ENCODE measurements at places on chromosomes 2 and 18.

DNA sequence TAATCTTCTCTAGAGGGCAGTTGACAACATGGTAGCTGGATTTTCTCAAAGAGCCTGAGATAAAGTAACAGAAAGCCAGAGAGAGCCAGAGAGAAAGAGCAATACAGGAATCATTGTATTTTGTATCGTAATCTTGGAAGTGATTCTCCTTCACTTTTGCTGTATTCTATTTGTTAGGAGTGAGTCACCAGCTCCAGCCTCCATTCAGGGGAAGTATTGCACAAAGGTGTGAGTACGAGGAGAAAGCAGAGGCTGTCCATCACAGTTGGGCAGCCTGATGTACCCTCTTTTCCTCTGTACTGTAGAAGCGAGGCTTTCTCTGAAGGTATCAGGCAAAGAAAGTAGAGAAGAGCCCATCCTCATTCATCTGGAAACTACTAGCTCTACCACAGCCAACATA lies 176.8 kb downstream of the KCNS3 start:
- DNase-seq = no peak

GRCh38 chr2:59449274-59449673 lies 1104.2 kb downstream of the BCL11A start:
- DNase-seq = no peak

GRCh38 chr2:125842041-125842440 lies 813.9 kb upstream of the GYPC start:
- DNase-seq = no peak

DNA sequence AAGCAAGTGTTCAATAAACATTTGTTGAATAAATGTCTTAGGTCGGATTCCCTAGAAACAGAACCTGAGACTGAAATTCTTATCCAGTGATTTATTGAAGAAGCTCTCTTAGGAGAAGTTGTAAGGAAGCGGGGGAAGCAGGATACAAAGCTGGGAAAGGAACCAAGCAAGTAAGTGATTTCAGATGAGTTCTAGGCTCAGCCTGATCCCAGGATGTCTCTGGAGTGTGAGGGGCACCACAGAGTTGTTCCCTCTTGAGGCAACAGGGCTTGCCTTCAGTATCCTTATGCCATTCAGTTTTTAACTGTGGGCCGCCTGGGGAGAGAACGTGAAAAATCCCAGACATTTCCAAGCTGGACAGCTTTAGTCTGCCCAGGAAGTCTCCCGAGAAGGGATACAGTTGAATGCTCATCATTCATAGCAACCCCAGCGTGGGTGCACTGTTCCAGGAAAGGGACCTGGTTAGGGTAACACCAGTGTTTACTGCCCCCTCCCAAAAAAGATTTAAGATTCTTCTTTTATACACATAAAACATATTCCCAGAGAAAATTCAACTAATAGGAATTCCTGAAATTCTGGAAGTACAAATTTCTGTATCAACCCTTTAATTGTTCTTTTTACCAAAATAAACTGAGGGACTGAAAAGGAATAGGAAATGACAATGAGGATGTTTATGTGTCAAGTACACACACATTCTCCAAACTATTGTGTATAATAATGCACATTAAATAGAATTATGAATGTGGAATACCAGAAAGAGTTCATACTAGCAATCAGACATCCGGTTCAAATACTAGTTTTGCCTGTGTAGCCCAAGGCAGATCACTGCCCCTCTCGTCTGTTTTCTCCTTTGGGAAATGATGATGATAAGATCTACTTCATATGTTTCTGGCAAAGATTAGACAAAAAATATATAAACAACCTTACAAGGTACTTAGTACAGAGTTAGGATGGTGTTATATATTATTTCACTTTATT lies 592.1 kb upstream of the CDH2 start:
- DNase-seq = no peak

GRCh38 chr18:323253-323622 lies 55.4 kb upstream of the THOC1 start:
- no peak for DNase-seq

GRCh38 chr2:235727891-235728799 lies 234.3 kb downstream of the AGAP1 start:
- DNase-seq = no peak

DNA sequence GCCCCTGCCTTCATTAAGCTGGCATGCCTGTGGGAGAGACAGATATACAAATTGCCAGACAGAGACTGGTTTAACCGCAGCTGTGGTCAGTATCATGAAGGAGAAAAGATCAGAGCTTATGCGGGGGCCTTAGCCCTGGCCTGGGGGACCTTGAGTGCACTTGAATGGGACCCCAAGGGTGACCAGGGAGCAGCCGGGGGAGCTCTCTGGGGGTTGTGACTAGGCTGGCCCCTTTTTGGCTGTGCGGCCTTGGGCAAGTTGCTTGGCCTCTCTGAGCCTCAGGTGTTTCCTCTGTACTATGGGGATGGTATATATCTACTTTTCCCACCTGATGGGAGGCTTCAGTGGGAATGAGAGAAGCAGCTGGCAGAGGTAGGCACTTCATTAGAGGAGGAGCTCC lies 35.7 kb downstream of the INHBB start:
- DNase-seq = no peak

- DNase-seq = no peak
Observed at GRCh38 chr18:59006461-59007067, 133.1 kb upstream of the SEC11C start.

DNA sequence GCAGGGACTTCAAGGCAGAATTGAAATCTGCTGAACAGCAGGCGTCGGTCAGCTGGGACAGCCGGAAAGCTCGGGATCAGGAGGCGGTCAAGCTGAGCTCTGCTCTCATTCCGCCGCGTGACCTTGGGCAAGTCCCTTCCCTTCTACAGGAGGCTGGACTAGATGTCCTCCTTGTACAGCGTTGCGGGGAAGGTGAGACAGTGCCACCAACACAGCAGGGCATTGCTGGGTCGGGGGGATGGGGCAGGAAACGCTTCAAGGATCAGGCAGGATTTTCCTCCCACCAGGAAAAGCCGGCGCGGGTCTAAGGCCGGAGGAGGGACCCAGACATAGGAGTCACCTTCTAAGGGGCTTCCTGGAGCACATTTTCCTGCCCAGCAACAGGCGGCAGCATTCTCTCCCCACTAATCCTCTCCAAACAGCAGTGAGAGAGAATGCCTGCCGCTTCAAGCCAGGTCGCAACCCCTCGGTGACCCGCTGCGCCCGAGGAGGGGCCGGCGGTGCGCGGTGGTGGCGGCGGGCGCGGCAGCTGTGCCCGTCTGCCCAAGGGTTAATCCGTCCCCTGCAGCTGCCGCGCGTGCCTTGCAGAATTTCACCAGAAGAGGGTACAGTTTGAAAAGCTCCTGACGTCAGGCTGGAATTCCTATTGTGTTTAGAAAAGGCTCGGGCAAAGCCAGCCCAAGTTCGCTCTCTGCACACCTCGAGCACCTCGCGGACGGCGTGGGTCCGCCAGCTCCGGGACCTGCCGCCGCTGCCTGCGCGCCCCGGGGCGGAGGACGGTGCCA lies at the start of gene KCNF1:
Gene KCNF1 (plus strand): TSS at position 644 of the 785 bp plus-strand sequence. CDS start 493 bp downstream, outside the sequence.
- no peak for DNase-seq

GRCh38 chr2:188176620-188177019 lies 115.1 kb upstream of the GULP1 start:
- no peak for DNase-seq

- DNase-seq = no peak
Observed at GRCh38 chr18:74715865-74716712, 118.4 kb downstream of the ZNF407 start.

- DNase-seq = no peak
Observed at GRCh38 chr2:105052773-105053172, 14.9 kb downstream of the MRPS9 start.

DNA sequence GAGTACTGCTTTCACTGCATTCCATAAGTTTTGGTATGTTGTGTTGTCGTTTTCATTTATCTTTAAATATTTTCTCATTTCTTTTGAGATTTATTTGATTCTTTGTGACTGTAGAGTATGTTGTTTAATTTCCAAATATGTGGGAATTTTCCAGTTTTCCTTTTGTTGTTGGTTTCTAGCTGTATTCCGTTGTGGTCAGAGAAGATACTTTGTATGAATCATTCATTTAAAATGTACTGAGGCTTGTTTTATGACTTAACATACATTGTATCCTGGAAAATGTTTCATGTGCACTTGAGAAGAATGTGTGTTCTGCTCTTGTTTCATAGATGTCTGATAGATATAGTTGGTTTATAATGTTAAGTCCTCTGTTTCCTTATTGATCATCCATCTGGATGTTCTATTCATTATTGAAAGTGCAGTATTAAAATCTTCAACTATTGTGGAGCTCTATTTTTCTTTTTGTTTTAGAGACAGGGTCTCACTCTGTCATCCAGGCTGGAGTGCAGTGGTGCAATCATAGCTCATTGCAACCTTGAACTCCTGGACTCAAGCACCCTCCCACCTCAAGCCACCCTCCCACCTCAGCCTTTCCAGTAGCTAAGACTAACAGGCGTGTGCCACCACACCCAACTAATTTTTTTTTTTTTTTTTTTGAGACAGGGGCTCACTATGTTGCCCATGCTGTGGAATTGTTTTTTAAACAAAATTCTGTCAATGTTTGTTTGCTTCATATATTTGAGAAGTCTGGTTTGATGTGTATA lies 96.8 kb downstream of the TAF4B start:
- no peak for DNase-seq

- no peak for DNase-seq
Observed at GRCh38 chr2:229407170-229407569, 136.1 kb upstream of the PID1 start.

GRCh38 chr2:240400371-240401161 lies 34.9 kb upstream of the GPC1 start:
- no peak for DNase-seq

GRCh38 chr2:164368896-164369295 lies 252.4 kb downstream of the GRB14 start:
- no peak for DNase-seq

- no peak for DNase-seq
Observed at GRCh38 chr2:159712929-159713420, 669 bp downstream of the MARCHF7 start.

DNA sequence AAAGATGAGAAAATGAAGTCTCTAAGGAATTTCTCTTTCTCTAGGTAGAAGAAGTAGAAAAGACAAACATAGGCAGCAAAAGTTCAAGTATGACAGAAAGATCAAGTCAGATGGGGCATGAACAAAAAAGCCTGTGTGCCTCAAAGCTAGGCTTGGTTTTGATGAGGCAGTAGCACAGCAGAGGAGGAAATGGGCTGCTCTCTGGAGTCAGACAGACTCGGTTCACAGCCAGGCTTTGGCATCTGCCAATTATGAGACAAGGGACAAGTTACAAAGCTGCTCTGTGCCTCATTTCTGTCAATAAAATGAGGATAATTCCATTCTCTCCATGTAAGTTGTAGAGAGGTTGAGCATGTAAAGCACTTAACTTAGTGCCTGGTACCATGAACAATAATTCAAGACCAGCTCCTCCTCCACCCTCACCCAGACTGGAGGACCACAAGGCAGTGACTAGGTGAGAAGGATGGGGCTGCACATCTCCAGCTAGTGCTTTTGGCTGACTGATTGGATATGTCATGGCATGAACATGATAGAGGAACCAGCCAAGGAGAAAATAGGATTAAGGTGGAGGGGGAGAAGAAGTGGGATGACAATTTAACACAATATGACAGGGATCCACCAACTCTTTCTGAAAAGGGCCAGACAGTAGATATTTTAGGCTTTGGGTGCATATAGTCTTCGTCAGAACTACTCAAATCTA lies 84.6 kb downstream of the TMEM163 start:
- no peak for DNase-seq

DNA sequence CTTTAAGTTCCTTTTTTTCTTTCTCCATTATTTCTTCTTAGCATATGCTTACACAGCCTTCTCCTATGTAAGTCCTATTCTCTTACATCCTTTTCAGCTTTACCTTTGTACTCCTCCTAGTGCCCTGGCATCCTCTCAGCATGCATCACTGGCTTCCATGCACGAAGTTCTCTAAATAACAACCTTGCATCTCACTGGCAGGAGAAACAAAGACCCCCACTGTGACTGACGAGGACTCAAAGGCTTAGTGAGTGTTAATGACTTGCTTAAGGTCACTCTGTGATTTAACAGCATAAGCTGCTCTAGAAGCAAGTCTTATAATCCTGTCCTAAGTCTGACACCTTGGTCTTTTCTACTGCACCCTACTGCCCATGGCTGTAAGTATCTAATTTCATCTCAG lies 1236.0 kb upstream of the CELF4 start:
- DNase-seq = no peak

GRCh38 chr2:188523919-188524318 lies 232.2 kb downstream of the GULP1 start:
- no peak for DNase-seq

DNA sequence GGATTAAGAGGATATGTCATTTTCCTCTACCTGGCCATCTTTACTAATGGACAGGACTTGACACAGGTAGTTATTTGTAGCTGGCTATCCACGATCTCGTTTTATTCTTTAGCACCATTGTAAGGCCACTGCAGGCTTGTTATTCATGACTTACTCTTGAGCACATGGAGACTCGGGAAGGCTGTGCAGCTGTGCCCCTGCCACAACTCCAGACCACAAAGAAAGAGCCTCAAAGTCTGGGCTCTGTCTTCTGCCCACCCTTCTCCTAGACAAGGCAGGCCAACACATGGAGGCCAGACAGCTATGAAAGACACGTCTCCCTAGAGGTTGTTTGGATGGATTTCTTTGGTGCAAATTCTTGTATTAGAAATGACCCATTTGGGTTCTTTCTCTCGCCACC lies 133.8 kb downstream of the NAPG start:
- no peak for DNase-seq
